Endothelial cell of umbilical vein (primary cell): ENCODE measurements at places on chromosomes 5 and 9. TPM values are rescaled to one million over a fixed set of nuclear protein-coding genes. Genes with fewer than 3 reads are reported as not detected.

The ADAMTSL1 gene
- total RNA-seq: 16.9 and 18.4 TPM in 2 replicates

The PALM2AKAP2 gene
- total RNA-seq: not detected in 2 replicates

The ZNF608 gene
- 29.8 and 33.6 TPM in 2 replicates for total RNA-seq

The HRCT1 gene
- 1.2 and 5.2 TPM in 2 replicates for total RNA-seq

The PRSS3 gene
- total RNA-seq: 4.4 and 10.7 TPM in 2 replicates

The KIF4B gene
- total RNA-seq: 0.14 and 0.44 TPM in 2 replicates

The EPB41L4A gene
- total RNA-seq: 17.9 and 18.0 TPM in 2 replicates

The HMGXB3 gene
- 43.0 and 52.6 TPM in 2 replicates for total RNA-seq

The TMEM171 gene
- total RNA-seq: 5.0 and 5.6 TPM in 2 replicates

The FBP2 gene
- not detected in 2 replicates for total RNA-seq

The CMYA5 gene
- 0.09 and 0.20 TPM in 2 replicates for total RNA-seq

DNA sequence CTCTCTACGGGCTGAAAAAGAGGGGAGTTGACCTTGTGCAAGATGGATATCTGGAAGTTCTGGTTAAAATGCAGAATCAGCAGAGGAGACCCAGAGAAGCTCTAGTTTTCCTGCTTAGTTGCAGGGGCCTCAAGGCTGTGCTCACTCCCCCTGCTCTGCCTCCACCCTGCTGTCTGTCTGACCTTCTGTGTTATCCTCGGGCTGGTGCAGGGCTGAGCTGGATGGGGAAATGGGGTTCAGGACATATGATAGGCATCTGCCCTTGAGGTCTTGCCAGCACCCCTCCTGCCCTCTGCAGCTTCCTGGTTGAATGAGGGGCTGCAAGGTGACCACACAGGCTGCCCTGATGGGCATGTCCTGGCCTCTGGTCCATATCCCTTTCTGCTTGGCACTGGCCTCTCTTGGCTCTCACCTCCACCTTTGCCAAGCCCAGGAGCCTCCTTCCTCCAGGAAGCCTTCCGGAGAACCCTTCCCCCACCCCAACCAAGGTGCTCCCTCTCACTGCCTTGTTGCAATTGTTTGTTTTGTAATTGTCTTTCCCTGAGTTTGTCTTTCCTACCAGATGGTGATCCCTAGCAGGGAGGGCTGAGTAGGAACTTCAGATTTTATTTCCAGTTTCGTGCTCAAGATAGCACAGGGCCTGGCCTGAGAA is 1.3 kb downstream of the TMEM268 start:
- DNase-seq: no peak

DNA sequence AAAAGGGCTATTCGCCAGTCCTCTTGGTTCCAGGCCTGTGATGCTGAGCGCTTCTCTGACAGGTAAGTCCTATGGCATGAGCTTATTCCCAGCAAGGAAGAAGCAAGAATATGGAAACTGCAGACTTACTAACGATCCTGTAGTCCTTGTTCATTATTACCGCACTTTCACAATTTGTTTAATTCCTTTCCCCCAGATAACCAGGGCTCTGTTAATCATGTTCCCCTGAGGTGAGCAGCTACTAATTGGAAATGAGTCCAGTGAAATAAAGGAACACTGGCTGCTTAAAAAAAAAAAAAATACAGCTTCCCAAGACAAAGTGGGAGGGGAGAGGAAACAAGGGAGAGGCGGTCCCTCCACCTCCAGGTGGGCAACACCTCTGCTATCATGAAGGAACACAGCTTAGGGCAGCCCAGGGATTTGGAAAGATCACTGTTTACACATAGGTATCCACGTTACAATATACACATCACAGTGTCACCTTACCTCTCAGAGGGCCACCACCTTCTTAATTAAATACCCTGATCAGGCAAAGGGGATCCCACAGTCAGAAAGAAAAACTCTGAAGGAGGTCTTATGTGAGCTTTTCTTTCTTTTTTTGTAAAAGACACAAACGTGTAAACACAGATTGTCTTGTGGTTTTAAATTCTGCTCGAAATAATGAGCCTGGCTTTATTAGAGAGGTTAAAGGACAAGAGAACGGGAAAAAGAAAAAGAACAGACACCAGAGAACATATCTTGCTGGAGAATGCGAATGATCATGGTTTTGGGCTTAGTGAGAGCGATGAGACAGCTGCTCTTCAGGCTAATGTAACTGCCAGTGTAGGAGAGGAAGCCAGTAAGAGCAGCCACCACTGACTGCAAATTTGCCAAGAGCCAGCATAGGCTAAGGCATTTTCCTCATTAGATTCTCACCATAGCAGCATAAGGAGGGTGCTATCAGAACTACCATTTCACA is 258.6 kb downstream of the CRB2 start:
- DNase-seq: no peak

- no peak for DNase-seq
Observed at GRCh38 chr5:77960863-77961396, 184.8 kb upstream of the TBCA start.

- no peak for DNase-seq
Observed at GRCh38 chr9:90958328-90958727, 156.7 kb downstream of the SYK start.

GRCh38 chr9:130157079-130157478 is 15.1 kb upstream of the NCS1 start:
- DNase-seq: no peak

GRCh38 chr5:179180921-179181645 is 120.9 kb downstream of the ZNF354C start:
- DNase-seq: no peak

GRCh38 chr5:41961736-41962135 is 36.7 kb downstream of the FBXO4 start:
- no peak for DNase-seq

DNA sequence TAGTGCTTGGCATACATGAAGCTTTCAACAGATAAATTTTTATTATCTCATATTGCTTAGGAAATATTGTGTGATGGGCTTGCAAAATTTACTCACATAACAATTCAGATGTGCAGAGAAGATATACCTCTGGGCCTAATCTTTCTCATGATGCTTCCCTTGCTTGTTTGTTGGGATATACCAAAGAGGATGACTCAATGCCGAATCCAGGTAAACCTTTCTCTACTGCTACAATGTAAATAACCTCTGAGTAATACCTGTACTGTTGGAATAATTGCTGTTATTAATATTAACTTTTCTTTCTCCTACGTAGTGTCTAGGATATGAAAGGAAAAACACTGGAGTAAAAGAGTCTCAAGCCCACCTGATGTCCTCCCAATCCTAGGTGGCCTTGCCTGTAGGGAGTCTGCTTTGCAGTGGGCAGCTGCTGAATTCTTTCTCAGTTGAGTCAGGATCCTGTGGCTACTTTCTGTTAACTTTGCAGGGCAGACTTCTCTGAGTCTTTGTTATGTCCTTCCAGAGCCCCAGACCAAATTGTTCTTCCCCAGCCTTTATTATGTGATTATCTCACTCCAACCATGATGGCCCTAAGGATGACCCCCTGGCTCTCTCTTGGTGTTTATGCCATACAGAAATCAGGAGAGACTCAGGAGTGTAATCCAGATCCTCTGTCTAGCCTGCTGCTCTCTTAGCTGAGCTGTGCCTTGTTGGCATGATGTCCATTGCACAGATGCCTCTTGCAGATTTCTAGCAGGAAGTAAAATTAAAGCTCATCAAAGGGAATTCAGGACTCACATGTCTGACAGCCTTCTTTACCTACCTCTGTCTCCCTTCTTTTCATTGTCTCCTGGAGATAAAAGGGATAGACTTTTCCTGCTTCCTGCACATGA is 208.1 kb downstream of the SNX18 start:
- no peak for DNase-seq

- DNase-seq: no peak
Observed at GRCh38 chr5:96993760-96994159, 57.9 kb downstream of the LNPEP start.

- no peak for DNase-seq
Observed at GRCh38 chr9:84438391-84438790, 97.8 kb upstream of the SLC28A3 start.

DNA sequence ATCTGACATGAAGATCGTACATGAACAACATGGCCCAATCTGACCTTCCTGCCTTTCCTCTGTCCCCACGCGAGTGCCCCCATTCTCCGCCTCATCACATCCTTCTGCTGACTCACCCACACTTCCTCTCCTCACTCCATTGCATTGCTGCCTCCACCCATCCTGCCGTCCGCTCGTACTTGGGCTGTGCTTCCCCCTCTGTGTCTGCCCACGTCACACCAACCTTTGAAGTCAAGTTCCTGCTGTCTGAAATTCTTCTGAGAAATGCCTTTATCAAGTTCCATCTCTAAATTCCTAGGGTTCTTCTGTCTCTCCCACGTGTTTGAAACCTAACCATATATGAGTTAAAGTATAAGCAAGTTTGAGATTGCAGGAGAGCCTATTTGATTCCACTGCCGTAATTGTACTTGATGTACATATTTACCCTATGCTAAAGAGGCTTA is 18.0 kb upstream of the STARD4 start:
- DNase-seq: peak; percentile 90

- DNase-seq: peak; percentile 28
Observed at GRCh38 chr9:129885018-129885669, 49.9 kb downstream of the USP20 start.

GRCh38 chr9:131266266-131267229 is 9.8 kb downstream of the FAM78A start:
- DNase-seq: no peak

DNA sequence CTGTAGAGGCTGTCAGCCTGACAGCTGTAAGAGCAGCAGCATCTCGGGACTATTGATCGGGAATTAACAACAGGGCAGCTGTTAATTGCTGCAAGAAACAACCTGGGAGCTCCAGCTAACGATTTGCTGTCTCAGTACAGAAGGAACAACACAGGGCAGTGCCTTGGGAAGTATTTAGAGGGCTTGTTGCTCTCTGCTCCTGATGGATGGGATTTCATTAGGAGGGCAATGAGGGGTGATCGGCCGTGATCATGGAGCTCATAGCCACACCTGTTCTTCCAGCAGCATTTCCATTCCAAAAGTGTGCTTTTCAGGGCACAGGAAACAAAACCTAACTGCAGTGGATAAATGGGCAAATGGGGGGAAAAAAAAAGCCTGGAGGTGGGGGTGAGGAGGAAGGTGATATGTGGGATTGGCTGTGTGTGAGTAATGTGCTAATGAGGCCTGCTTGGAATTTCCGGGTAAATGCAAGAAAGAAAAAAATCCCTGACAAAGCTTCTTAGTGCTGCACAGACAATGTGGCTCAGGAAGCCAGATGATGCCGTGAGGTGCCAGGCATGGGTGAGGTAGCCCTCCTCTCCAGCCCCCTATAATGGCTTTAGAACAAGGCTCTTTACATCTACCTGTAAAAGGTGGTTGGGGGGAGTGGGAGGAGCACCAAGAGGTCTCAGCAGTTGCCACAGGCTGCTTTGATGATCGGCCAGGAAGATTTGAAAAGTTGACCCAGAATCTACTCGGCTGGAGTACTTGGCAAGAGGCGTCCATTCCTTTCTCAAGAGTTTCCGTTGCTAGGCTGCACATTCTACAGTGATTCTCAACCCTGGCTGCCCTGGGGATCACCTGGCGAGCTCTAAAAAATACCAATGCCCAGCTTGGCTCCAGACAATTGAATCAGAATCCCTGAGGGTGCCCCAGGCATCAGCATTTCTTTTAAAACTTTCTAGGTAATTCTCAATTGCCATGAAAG is 139.5 kb upstream of the KLF9 start:
- DNase-seq: peak; percentile 69

DNA sequence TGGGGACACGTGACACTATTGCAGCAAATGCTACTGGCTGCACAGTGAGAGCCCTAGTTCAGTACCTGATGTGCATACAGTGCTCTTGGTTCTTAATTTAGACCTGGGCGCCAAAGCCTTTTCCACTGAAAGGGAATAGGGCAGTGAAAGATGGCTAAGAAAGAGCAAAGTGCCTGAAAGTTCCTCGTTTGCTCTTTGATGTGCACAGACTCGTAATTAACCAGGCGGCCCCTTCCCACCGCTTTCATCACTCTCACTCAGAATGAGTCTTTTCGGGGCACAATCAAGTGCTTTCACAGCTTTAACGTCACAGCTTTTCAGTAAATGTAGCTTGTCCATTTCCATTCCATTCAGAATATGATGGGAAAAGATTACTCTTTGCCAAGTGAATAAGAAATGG is 116.6 kb upstream of the ADRA1B start:
- DNase-seq: no peak

DNA sequence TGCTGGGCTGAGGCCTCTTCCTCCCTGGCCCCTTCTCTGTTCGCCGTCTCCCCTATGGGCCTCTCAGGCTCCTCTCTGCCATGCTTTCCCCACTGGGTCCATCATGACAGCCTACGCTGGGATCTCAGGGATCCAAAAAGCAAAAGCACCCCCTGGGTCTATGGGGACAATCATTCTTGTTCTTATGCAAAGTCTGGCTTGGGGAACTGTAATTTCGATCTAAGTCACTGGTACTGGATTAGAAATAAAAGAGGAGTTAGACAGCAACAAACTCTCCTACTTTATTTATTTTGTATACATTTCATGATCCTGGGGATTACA is 86.6 kb downstream of the SLC38A9 start:
- DNase-seq: no peak

GRCh38 chr5:83414601-83415000 is 56.9 kb upstream of the VCAN start:
- DNase-seq: no peak

DNA sequence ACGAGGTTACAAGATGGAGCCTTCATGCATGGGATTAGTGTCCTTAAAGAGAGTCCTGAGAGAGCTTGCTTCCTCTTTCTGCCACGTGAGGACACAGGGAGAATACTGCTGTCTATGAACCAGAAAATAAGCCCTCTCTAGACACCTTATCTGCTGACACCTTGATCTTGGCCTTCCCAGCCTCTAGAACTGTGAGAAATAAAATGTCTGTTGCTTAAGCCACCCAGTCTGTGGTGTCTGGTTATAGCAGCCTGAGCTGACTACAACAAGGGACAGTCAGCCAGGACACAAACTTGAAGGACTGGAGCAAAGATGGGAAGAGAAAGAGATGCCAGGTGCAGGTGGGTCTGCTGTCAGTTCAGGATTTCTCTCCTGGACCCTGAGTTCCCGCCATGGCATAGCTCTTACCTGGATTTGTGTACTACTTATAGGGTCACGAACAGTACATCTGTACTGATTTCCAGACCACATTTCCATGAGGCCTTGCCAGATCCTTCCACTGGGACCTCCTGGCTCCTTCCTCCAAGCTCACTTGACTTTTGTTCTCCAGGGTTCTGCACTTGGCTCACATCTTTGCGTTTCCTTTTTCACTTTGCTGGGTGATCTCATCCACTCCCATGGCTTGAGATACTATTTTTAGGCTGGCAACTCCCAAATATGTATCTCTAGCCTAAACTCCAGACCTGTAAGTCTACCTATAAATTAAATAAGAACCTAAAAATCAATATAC is 44.9 kb upstream of the LIFR start:
- peak; percentile 49 for DNase-seq
